Activated T-cell treated with anti-CD3 and anti-CD28 coated beads, Interleukin-2, amount 50 U/mL, for 4 hours (primary cell): ENCODE measurements at places on chromosomes 11 and 22.

DNA sequence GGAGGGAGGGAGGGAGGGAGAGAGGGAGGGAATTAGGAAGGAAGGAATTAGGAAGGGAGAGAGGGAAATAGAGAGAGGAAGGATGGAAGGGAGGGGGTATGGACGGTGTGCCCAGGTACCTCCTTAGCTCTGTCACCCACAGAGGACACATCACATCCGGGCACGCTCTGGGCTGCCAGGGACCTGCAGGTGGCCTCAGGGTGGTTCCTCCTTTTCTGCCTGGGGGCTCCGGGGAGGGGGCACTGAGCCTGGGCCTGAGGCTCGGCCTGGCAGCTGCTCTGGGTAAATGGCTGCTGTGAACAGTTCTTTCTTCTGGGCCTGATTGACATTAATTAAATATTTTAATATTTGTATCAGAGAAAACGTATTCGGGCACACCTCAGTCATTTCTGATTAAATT, 733.5 kb downstream of the BRD1 start:
- no peak for DNase-seq

DNA sequence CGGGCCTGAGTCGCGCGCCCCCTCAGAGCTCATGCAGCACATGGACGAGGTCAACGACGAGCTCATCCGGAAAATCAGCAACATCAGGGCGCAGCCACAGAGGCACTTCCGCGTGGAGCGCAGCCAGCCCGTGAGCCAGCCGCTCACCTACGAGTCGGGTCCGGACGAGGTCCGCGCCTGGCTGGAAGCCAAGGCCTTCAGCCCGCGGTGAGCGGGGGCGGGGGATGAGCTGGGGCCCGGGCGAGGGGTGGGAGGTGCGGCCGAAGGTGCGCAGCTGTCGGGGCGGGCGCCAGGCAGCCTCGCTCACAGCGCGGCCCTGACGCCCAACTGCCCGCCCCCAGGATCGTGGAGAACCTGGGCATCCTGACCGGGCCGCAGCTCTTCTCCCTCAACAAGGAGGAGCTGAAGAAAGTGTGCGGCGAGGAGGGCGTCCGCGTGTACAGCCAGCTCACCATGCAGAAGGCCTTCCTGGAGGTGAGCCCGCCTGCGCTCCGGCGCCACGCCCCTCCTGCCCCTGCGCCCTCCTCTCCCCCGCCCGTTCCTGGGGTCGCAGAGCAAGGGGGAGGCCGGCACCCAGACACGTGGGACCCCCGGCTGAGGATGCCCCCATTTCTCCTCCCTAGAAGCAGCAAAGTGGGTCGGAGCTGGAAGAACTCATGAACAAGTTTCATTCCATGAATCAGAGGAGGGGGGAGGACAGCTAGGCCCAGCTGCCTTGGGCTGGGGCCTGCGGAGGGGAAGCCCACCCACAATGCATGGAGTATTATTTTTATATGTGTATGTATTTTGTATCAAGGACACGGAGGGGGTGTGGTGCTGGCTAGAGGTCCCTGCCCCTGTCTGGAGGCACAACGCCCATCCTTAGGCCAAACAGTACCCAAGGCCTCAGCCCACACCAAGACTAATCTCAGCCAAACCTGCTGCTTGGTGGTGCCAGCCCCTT, 20.5 kb downstream of the EPS8L2 start:
- DNase-seq: peak; percentile 46

DNA sequence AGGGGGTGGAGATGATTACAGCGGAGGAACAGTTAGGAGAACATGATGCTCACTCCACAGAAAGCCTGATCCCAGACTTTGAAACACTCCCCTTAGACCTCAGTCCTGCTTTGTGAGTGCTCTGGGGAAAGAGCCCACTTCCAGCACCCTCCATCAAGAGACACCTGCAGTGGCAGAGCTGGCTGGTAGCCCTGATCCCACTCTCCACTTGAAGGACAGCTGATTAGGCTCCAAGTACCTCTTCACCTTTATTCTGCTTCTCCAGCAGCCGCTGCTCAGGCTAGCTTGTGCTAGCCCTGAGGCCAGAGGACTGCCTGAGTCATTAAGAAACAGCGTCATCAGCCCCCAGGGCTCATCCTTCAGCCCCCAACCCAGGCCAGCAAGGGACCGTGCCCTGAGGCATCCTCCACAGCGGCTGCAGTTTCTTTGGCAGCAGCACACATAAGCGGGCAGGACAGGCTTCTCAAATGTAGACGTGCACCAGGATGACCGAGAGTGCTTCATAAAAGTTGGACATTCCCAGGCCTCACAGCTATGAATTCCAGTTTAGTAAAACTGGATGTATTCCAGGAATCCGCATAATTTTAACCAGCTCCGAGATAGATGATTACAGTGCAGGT, 146.0 kb upstream of the TBCEL start:
- no peak for DNase-seq

- no peak for DNase-seq
These were observed 379.3 kb downstream of the INSC start for GRCh38 chr11:15493921-15494620.

DNA sequence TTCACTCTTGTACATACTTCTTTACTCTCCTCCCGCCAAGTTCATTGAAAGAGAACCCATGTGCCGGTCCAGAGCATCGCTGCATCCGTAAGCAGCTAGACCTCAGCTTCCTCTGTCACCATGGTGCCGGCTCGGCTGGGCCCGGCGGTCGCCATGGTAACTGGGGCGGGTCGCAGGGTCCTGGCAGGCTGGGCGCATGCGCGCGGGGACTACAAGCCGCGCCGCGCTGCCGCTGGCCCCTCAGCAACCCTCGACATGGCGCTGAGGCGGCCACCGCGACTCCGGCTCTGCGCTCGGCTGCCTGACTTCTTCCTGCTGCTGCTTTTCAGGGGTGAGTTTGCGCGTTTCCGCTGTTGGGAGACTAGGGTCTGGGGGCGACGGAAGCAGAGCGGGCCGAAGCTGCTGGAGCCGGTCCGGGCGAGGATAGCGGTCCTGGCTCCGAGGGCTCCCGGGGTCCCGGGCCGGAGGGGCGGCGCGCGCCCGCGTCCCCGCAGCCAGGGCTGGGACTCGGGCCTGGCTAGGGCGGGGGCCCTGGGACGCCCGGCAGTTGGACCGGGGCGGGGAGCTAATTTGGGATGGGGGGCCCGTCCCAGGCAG, at the start of gene JAM3:
Gene JAM3 (plus strand): TSS at position 244 of the 597 bp plus-strand sequence. CDS start 12 bp downstream, at position 256.
- peak; percentile 97 for DNase-seq

DNA sequence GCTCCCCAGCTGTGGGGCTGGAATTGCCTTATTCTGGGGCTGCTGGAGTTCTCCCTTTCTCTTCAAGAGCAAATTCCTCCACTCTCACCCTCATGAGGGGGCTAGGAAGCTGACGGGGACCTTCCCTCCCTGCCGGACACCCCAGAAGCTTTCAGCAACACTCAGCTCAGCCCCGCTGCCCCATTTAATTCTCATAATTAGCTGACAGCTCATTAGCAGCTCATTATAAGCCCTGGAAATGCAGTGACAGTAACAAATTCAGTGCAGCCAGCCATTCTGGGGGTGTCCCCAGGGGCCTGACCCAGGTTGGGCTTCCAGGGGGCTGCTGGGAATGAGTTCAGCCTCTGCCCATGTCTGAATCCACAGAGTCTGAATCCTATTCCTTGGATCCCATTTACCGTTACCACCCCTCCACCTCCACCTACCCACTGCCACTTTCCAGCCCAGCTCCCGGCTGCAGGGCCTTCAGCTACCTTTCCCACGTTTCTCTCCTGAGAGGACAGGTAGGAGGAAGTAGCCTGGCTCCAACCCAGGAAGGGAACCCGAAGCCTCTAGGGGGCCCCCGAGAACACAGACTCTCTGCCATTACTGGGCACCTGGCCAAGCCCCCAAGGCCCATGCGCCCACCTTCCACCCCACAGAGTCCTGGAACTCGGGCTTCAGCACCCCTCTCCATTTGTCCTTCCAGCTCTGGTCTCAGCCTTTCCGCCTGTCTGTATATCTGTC, 101.7 kb upstream of the LMO1 start:
- DNase-seq: no peak

GRCh38 chr22:49633010-49633324, 194.7 kb downstream of the BRD1 start:
- DNase-seq: no peak

DNA sequence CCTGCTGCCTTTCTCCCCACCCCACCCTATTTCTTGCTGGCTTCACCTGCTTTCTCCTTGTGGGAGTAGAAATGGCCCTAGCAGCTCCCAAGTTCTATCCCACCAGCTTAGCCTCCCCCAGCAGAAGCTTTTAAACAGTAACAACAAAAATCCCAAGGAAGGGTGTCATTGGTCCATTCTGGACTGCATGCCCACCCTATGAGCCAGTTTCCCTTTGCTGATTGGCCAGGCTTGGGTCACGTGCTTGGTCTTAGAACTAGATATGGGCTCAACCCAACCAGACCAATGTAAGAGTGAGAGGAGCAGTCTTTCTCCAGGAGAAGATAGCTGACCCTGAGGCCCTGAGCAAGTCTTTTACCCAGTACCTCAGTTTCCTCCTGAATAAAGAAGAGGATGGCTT, 2.3 kb downstream of the MTFP1 start:
- no peak for DNase-seq

DNA sequence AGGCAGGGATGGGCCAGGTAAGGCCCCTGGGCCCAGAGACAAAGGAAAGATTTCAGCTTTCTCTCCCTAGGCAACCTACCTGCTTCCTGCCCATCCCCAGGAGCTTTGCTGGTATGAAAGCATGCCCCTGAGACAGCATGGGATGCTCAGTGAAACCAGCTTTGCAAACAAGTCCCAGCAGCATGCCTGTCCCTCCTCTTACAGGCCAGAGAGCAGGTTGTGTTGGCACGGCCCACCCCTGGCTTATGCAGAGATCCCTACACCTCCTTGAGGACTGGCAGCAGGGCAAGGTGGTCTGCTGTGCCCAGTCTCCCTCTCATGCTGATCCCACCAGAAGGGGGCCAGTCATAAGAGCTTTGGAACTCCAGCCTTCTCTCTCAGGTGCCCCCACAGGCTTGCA, 3.1 kb downstream of the SCN4B start:
- no peak for DNase-seq

DNA sequence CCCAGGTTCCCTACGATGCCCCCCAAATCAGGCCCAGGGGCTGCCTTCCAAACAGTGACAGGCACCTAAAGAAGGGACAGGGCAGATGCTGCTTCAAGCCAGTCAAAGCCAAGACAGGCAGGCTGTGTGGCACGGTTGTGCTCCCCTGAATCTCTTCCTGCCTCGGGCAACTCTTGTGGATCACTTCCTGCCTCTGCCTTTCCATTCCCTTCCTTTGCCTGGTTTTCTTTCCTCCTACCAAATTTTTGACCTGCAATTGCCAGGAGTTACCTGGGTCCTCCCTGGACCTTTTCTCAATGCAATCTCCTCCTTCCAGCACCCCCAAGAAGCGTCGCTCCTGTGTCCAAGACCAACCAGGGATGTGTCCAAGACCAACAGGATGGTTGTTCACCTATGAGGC, 5.5 kb downstream of the C11orf16 start:
- no peak for DNase-seq

DNA sequence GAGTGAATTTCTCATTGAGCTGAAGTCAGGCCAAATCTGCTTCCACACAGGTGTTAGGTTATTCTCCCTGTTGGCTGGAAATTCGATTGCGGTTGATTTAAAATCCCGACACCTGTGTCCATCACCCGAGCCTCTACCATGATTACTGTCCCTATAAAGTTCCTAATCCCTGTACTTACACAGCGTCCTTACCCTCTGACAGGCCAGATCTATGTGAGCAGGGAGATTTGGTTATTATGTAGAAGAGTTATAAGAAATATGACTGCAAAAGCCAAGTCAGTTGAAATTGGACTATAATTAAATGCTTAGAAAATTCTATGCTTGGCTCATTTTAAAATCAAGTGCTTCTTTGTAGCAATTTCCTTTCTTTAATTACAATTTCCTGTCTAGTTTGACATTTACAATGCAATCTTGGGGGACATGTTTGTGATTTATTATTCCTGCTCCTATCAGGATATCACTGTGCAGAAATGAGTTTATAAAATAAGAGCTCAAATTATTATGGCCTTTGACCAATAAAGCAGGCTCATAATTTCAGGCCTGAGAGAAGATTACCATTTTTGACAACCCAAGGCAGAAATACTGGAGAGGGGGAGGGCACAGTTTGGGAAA, 32.5 kb upstream of the LMO1 start:
- DNase-seq: no peak

GRCh38 chr11:56923116-56923515, 65.6 kb upstream of the OR5AK2 start:
- no peak for DNase-seq

- DNase-seq: no peak
These were observed 1003.3 kb upstream of the CCDC90B start for GRCh38 chr11:84289381-84289906.

DNA sequence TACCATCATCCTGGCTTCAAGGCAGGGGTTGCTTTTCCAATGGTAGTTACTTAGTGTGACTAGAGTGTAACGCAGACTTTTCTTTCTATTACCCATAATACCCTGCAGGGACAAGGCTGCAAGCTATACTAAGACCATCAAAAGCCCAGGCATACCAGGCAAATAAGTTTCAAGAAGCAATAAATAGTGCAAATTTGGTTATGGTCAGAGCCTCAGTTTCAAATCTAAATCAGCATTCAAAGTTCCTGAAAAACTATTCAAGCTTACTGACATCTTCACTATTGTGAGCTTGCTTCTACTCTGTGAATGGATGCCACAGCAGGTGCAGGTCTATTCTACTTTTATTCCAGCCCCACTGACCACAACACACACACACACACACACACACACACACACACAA, 2.5 kb upstream of the HBB start:
- no peak for DNase-seq

- no peak for DNase-seq
These were observed 36.5 kb downstream of the POU2AF3 start for GRCh38 chr11:111334532-111335502.

DNA sequence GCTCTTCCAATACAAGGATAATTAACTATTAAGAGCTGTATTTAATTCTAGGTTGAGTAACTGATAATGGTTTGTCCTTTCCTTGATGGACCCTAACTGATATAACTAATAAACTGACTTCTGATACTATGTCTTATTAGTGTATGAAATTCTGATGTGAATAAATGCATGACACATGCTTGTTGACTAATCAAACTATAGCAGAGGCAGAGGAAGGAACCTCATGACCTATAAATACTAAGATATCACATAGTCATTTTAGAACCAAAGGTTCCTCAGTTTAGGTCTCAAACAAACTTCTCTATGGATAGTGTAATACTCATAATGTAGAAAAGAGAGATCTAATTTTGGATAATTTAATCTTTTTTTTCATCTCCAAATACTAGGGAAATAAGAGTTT, 4.8 kb upstream of the HBD start:
- no peak for DNase-seq

GRCh38 chr22:43600265-43600664, 188.5 kb downstream of the MPPED1 start:
- DNase-seq: no peak
